CD4-positive, alpha-beta T cell treated with Interleukin-1 beta for 1 hour (primary cell): ENCODE measurements at places on chromosomes 13 and 19.

DNA sequence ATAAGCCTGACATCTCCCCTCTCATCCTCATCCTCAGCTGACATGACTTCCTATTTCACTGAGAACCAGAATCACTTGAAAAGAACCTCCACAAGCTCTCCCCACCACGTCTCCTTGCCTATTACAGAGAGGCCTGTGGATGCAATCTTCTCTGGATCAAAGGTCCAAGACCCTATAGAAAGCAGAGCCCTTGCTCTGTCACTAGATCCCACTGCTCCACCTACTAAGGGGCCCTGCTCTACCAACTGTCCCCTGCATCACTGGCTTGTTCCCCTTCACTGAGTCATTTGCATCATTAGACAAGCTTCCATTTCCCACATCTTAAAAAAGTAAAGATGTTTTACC is 40.8 kb downstream of the RCBTB2 start:
- no peak for DNase-seq

GRCh38 chr19:14674764-14675163 is at the start of gene ADGRE3:
TSS of gene ADGRE3 (minus strand) at chr19:14674844. CDS start at chr19:14674770, 74 bp downstream.
- DNase-seq = no peak

GRCh38 chr19:5903624-5904351 is at the start of gene NDUFA11:
TSS of gene NDUFA11 (minus strand) at chr19:5903790. CDS start at chr19:5903708, 82 bp downstream.
- DNase-seq = peak; percentile 97

GRCh38 chr13:98972627-98973026 is 5.2 kb downstream of the DOCK9 start:
- no peak for DNase-seq

DNA sequence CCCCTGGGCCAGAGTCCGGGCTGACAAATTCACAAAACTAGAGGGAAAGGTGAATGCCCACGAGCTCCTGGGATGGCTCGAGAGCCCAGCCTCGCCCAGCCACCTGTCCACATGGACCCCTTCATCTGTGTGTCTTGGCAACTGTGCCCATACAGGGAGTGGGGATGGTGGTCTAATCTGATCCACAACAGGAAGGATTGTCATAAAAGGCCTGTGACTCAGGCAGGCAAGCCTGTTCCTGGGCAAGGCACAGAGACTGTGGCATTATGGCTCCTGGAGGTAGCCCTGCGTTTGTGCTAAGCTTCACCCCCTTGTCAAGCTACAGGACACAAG is 20.0 kb downstream of the CAPS start:
- no peak for DNase-seq

DNA sequence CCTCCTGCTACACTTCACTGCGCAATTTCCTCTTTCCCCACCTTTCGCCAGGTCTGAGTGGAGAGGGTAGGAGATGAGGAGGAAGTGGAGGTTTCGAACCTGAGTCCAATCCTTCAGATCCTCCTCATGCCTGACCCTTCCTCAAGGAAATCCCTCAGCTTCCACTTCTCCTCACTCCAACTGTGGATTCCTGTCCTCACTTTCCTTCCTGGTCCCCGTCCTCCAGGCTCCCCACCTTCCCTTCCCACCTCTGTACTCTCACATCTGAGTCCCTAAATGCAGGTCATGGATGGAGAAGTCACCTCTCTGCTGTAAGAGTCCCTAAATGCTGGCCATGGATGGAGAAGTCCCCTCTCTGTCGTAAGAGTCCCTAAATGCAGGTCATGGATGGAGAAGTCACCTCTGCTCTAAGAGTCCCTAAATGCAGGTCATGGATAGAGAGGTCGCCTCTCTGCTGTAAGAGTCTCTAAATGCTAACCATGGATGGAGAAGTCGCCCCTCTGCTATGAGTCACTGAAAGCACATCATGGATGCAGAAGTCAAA is 3.1 kb downstream of the TMEM86B start:
- DNase-seq = no peak

DNA sequence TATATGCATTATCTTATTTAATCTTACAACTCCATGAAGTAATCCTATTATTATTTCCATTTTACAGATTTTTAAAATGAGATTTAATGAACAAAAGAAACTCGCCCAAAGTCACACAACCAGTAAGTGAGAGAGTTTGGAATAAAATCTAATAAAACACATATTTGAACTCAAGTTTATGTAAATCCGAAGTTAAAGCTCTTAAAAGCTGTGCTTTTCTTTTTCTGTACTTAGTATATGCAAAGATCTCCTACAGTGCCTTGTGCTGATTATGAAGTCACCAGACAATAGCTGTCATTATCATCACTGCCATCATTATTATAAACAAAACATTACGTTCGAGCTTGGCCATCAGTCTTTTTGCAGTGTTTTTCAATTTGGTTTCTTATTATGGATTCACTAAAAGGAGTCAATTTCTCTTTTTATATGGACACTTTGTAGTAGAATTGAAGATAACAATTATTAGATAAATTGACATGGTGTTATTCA is 29.7 kb upstream of the ENOX1 start:
- DNase-seq = no peak
